AG08395 (cell line): ENCODE measurements at places on chromosomes 6 and 20.

DNA sequence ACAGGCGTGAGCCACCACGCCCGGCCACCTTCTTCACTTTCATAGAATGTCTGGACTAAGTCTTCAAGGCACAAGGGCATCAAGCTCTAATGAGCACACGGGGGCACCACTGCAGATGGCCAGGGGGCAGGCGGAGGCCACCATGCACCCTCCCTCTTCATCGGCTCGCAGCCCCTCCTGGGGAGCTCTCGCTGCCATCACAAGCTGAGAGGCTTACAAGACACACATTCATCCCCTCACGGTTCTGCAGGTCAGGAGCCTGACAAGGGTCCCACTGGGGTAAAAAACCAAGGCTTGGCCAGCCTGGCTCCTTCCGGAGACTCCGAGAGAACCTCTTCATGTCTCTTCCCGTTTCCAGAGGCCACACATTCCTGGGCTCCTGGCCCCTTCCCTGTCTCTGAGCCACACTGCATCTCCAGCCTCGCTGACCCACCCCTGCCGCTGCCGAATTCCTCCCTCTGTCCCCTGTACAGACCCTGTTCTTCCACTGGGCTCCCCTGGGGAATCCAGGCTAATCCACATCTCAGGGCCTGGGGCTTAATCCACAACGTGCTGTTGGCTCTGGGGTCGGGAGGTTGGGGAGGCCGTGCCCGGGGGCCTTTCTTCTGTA, 19.8 kb downstream of the DLL1 start:
- no peak for DNase-seq

- DNase-seq, result no peak
These were observed 248.0 kb downstream of the PHF3 start for GRCh38 chr6:63883597-63883996.

- no peak for DNase-seq
These were observed 121.8 kb downstream of the COL12A1 start for GRCh38 chr6:75084018-75084417.

DNA sequence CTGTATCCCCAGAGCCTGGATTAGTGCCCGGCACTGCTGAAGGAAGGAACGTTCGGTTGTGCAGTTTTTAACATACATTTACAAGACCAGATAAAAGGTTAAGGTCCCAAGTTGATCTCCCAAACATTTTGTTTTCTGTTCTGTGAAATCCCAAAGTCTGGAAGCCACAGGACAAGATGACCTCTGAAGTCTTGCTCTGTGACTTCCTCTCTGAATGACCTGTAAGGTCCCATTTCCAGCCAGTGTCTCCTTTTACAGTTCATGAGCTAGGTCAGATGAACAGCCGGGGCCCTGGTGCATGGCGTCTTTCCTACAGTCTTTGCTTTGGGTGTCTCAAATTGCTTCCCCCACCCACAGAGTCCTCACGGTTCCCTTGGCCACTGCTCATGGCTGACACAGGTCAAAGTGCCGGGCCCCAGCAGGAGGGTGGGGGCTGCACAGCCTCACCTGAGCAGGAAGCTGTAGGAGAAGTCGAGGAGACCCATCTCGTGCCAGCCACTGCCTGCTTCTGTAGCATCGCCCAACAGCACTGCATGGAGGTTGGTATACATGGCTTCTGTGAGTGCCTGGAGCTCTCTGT, 24.0 kb downstream of the PTGIS start:
- no peak for DNase-seq

DNA sequence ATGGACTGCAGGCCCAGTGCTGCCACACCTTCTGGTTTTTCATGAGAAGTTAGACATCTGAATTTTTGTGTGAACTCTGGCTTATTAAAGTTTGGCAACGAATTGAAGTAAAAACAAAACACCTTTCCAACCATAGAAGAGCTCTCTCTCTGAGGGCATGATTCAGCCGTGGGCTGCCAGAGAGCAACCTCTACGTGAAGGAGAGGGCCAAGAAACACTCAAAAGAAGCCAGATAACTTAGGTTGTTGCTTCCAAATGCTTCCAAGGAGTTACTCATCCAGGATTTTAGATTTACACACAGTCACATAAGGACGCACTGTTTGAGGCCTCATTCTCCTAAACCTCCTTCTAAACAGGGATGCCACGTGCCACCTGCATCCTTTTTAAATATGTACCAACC, 65.5 kb downstream of the NRN1 start:
- DNase-seq, result peak; percentile 40

DNA sequence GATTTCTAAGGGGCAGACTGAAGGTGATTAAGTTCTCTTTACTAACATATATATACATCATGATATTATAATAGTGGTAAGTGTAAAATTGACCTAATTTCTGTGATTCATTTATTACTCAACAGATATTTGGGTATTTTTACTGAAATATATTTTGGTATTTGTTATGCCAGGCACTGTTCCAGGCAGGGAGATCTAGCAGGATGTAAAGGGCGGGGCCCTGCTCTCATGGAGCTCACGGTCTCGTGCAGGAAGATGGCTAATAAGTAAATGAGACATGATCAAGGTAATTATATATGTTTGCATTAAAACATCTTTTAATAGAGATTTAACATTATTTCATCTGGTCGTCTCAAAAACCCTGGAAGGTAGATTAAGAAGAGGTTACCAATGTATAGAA, 27.7 kb downstream of the FAM50B start:
- DNase-seq, result no peak

GRCh38 chr6:39307462-39307861, 6.8 kb downstream of the KCNK17 start:
- DNase-seq, result no peak

- peak; percentile 72 for DNase-seq
These were observed 50.7 kb upstream of the CD83 start for GRCh38 chr6:14066782-14067406.
